ENCODE measurements at places on chromosomes 2 and 18.

DNA sequence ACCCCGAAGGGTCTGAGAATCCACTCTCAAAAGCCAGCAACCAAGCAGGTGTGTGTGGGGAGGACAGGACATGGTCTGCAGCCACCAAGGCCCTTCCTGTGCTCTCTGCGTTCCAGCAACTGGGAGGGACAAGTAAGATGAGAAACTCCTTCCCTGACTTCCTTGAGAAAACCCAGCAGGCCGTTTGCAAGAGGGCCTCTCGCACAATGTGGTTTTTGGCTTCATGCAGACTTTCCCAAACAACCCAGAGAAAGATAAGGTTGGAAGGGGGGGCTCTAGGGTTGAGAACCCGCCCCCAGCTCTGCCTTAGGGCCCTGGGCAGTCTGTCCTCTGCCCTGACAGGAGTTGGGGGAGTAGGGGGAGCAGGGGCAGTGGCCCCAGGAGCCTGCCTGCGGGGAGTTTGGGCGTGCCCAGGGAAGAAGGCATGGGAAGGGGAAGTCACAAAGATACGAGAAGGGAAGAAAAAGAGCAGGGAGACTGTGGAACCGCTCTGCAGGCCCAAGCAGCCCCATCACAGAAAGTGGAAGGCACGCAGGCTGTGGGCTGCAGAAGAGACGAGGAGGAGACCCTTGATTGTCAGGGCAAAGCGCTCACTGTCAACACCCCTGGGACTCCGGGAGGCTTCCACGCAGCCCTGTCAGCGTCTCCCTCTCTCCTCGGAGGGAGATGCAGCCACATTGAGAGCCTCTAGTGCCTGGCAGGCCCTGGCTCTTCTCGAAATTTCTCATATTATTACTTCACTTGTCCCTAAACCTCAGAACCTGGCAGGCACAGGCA, 99.8 kb downstream of the SMAD7 start:
- DNase-seq, result no peak

DNA sequence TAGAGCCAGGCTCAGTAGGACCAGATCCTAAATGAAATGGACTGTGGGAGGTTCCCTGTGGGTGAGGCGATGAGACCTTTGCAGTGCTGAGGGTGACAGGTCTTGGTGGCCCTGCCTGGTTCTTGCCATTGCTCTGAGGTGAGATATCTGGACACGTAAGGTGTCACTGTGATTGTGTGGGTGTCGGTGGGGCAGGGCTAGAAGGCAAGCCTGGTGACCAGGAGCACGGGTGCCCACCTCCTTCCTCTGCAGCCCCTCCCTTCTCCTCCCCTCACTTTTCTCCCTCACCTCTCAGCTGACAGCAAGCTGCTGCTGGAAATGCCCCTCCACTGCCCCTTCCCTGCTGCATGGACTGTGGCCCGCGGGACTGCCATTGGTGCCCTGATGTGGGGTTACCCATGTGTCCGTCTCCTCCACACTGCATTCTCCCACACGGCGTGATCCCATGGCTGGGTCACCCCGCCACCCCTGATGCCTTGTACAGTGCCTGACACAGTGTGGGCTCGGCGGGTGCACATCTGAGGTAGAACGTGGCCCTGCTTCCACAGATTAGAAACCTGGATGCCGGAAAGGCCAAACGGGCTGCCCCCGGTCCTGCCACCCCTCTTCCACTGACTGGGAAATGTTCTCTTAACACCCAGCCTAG, 55.6 kb upstream of the FOSL2 start:
- no peak for DNase-seq

- no peak for DNase-seq
Observed at GRCh38 chr2:44826601-44827000, 114.9 kb upstream of the SIX3 start.

- no peak for DNase-seq
Observed at GRCh38 chr2:177413703-177414102, 21.1 kb downstream of the AGPS start.

GRCh38 chr2:18473241-18474181, 86.9 kb downstream of the RDH14 start:
- no peak for DNase-seq

GRCh38 chr2:37529830-37530415, 141.5 kb downstream of the CDC42EP3 start:
- DNase-seq, result no peak

DNA sequence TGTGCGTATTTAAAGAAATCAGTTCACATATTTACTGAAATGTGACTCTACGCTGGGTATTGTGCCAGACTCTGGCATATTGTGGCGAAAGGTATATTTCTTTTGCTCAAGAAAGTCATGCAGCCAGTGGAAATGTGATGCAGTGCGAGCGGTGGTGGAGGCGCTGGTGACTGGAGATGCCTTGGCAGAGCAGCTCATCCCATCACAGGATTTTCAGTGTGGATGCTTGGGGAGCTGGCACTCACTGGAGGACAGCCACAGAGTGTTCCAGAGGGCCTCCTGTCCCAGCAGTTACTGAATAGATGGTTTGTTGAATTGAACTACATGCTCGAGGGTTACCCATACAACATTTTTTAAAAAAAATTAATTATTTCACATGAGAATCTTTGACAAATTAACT, 117.6 kb downstream of the ZNF407 start:
- no peak for DNase-seq

DNA sequence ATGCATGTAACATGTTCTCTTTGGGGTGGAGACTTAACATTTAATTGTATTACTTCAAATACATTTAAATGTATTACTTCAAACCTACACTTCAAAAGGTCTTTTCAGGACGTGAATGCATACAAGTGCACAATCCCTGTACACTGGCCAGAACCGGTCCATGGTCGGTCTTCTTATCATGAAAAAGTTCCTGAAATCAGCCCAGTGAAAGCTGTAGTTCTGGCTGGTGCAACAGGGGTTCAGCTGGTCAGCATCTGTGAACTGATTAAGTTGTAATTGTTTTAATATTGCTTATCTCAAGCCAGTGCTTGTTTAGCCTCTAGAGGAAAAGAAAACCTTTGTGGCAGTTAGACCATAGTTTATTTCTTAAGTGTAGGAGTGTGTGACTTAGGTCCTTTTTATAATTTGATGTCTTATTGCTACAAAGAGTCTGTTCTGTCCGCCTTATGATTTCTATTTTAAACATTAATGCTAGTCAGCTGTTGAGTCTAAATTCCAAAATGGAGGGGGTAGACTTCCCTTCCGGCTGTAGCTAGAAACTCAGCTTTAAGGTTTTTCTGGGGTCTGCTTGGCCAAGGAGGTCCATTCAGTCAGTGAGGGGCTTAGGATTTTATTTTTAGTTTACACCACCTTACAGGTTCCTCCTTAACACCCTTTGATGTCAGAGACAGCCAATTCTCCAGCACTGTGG, 768 bp upstream of the CYBRD1 start:
- DNase-seq, result no peak

DNA sequence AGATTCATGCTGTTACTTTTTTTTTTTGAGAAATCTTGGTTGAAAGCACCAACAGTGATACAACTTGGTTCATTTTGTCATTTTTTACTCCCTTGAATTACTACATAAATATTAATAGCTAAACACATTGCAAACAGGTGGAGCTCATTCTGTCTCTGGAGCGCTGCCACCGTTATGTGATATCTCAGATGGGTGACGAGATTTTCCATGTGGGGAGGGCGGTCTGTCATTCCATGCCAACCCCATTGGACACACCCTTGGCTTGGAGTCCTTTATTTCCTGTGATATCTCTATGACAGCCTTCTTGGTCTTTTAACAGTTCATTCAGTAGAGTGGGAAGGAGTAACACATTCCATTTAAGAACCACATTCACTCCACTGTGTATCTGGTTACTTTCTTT, 794.8 kb downstream of the SATB2 start:
- no peak for DNase-seq

- DNase-seq, result no peak
Observed at GRCh38 chr2:207087046-207087902, 78.5 kb downstream of the KLF7 start.

DNA sequence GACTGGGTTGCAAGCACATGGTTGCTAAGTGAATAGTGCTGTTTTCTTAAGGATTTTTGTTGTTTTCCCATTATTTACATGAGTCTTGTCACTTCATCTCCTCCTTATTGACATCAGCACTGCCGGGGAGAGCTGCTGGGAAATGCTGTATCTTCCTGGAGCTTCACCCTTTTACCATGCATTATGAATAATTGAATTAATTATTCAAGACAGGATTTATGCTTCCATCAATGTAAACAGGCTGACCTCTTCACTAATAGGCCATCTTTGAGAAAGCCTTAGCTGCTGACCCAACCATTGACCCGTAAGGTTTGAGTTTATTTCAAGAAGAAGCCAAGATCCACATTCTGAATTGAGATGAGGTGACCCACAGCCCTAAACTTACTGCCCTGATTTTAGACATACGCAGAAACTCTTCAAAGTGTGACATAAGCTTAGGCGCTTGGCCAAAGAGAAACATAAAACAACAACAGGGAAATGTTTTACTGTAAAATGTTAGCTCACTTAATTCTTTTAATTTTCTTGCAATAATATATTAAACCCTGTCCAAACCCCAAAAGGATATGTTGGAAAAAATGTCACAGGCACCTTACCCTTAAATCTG, 365.5 kb upstream of the SYT4 start:
- no peak for DNase-seq

DNA sequence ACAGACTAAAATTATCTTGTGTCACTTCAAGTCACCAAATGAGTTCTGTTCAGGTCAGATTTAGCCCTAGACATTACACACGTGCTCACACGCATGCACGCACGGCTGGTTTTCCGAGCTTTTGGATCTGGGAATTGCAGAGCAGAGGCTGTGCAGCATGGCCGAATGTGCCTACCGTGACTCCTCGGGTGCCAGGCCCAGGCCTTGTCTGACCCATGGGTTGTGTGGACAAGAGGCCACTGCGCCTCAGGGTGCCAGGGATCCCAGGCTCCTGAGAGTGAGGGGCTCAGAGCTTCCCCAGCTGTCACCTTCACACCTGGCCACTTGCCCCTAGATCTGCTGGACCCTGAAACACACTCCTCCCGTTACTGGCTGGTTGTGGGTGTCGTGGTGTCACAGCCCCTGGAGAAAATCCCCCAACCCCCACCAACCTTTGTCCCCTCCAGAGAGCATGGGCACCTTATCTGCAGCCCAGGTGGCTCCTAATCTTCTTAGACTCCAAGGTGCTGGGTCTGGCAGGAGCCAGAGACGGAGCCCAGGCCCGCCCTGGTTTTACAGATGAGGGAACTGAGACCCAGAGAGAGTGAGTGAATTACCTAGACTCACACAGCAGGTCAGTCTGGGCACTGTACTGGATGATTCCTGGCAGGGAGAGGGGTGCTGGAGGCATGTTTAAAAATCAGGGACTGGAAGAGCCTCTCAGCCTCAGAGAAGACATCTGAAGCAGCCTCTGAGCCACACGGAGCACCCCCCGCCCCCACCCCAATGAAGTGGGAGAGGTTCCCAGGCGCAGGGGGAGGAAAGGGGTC, 56.8 kb downstream of the ATOH8 start:
- DNase-seq, result no peak

DNA sequence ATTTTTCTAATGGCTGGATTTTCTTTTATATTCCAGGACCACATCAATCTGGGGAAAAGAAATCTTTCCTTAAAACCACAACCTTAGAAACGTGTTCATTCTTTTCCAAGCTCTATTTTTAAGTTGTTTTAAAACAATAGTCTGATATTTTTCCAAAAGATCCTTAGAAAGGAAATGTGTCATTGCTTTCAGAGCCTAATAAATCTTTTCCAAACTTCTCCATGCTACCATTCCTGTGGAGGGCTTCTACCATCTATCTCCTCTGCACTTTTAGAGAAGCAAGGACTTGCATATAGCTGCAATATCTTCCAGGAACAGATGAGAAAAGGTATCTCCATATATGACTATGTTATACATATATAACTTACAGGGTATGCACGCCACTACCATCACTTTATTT, 21.2 kb downstream of the WDFY1 start:
- no peak for DNase-seq

- no peak for DNase-seq
Observed at GRCh38 chr2:23350041-23350791, 34.8 kb upstream of the KLHL29 start.

GRCh38 chr2:211534632-211535031, 978.2 kb downstream of the CPS1 start:
- no peak for DNase-seq

DNA sequence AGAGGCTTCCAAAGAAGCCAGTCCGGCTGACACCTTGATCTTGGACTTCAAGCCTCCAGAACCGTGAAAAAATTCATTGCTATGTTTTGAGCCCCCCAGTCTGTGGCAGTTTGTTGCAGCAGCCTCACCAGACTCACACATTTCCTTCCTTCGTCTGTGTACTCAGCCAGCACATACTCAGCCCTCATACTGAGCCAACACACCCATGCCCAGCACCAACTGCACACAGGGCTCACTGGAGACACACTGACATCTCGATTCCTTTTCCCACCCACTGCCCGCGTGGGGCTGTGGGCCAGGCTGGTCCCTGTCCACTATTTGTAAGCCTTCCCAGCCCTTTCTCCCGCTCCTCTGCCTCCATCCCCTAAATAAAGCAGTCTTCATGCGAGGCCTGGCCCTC, 24.1 kb upstream of the NMUR1 start:
- DNase-seq, result no peak

DNA sequence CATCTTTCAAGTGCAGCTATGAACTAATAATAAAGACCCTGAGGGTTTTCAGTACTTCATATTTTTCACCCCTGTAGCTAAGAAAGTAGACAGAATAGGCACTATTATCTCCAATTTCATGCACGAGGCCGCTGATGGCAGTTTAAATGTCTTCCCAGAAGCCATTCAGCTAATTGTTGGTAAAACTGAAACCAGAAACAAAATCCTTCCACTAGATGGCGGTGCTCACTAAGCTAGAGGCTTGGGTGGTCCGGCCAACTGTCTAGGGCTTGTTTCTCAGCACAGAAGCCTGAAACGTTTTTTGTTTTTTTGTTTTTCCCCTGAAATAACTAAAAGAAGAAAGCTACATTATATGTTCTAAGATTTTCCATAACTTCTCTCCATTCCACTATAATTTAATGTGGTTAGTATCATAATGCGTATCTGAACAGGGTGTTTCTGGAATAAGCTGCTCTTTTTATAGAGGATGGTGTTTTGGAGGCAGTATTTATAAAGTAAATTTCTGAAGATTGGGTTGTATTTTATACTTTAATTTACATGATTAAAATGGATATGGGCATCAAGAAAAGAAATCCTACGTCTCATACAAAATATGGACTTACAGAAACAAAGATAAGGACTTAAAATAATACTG, 159.4 kb downstream of the PIK3C3 start:
- no peak for DNase-seq

DNA sequence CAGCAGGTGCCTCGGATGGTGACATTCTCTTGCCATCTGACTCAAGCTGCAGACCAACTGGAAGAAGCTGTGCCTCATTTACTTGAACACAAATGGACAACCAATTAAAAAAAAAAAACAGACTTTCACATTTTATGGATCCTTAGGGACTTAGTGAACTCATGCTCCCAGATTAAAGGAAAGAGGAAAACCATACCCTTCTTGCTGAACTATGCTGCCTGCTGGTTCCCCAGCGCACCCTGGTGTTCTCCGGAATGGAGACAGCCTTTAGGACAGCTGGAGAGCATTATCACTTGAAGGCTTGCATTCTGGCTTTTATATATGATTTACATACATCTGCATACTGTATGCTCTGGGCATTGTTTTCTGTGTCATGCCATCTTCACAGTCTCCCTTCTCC, 370.7 kb downstream of the SLC4A3 start:
- DNase-seq, result no peak
